Smooth muscle cell of the umbilical artery (primary cell): ENCODE measurements at places on chromosomes 3 and 15. TPM values are rescaled to one million over a fixed set of nuclear protein-coding genes. Genes with fewer than 3 reads are reported as not detected.

Gene HEXA
- 65.7 and 97.7 TPM in 2 replicates for total RNA-seq

Gene CAMKV
- total RNA-seq = not detected in 2 replicates

Gene LTF
- not detected in 2 replicates for total RNA-seq

Gene UQCRC1
- 276 and 300 TPM in 2 replicates for total RNA-seq

Gene NLGN1
- 0.59 and 0.92 TPM in 2 replicates for total RNA-seq

Gene LARP6
- 77.5 and 104 TPM in 2 replicates for total RNA-seq

Gene SLC28A2
- total RNA-seq = not detected in 2 replicates
